Uterus (tissue), 4 donors: ENCODE measurements at places on chromosomes 2 and 18.

- no peak for DNase-seq
These were observed 8.0 kb downstream of the SIX3 start for GRCh38 chr2:44949329-44950151.

GRCh38 chr2:137570484-137570883 is 393.8 kb upstream of the HNMT start:
- DNase-seq, result no peak

- DNase-seq, result no peak
These were observed 344.5 kb downstream of the DPP10 start for GRCh38 chr2:114786901-114787300.

- no peak for DNase-seq
These were observed 13.7 kb downstream of the CNGA3 start for GRCh38 chr2:98359986-98360385.

- no peak for DNase-seq
These were observed 912.7 kb downstream of the CPS1 start for GRCh38 chr2:211468877-211469663.

DNA sequence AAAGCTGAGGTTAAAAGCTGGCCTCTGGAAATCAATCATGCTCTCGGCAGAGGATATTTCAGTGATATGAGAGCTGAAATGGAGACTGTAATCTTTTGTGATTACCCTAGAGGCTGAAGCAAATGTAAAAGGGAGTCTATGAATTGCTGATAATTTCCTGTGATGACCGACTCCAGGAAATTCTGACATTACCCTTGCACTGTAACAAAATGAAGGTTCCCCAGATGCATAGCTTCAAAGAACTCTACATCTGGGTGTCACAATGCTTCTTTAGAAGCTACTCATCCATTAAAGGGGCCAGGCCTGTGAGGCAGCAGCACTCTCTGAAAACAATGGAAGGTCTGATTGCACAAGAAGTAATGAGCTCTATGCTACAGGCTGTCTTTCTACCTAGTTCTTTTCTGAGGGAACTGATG is 268.2 kb upstream of the SESTD1 start:
- no peak for DNase-seq
